ENCODE measurements at places on chromosomes 13 and 19. TPM values are rescaled to one million over a fixed set of nuclear protein-coding genes. Genes with fewer than 3 reads are reported as not detected.

DNA sequence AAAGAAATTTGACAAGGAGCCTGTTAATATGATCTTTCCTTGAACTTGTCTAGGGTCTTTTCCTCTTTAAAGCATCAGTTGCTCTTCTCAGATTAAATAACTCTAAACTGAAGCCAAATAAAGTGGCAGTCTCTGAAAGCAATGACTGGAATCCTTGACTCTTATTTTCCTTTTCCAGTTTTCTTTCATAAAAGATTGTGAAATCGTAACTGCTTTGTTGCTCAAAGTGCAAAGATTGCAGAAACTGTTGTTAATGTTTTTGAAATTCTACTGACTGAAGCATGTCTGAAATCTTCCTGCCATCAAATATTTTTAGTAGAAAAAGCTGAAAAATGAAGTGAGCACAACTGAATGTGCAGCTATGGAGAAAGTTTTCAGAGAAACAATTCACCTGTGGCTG, 1.9 kb downstream of the NHLRC3 start:
- no peak overlapping the region for H3K27ac ChIP-seq
- peaks cover 2% of the 10 kb centered on the region for H3K4me1 ChIP-seq
- peaks cover 5% of the 10 kb centered on the region for H3K36me3 ChIP-seq
- no peak overlapping the region for H3K4me3 ChIP-seq
- no peak for DNase-seq
- no peaks in the 10 kb centered on the region for H3K27me3 ChIP-seq

GRCh38 chr19:38699647-38700349, 44.5 kb downstream of the CAPN12 start:
- H3K27me3 ChIP-seq: no peaks in the 10 kb centered on the region
- no peak overlapping the region for H3K4me3 ChIP-seq
- H3K4me1 ChIP-seq: no peaks in the 10 kb centered on the region
- DNase-seq: no peak

DNA sequence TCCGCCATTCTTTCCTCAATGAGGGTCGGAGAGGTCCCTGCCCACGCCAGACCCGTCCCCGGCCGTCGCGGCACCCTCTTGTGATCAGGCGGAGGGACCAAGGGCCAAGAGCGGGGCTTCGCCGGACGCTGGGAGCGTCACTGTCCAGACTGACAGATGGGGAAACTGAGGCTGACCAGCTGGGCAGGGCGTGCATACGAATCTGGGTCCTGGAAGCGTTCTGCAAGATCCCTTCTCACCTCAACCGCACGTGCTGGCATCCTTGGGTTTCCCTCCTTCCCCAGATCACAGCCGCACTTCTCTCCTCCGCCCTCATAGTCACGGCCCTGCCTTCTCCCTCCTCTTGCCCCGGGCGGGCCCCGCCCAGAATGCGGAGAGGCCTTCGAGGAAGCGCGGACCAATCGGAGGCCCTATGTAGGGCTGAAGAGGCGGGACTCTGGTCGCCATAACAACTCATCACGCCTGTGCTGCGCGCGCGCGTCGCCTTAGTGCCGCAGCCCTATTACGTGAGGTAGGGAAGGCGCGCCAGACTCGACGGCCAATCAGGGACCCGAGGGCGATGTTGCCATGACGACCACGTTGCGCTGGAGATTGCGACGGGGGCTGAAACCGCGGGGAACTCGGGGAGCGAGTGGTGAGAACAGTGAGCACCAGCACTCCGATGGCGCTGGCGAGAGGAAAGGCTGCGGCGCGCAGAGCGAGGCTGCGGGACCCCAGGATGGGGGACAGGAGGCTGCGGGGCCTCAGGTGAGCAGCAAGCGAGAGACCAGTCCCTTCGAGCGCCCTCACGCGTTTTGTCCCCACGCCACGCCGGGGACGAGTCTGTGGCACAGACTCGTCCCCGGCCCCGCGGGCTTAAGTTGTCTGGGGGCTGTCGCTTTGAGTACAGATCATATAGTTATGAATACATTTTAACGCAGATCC, 5.7 kb downstream of the RNF225 start:
- no peaks in the 10 kb centered on the region for H3K36me3 ChIP-seq
- H3K27me3 ChIP-seq: no peaks in the 10 kb centered on the region
- DNase-seq: peak; percentile 100
- H3K27ac ChIP-seq: peak overlapping the region; percentile 65
- H3K4me3 ChIP-seq: peak overlapping the region; percentile 79
- peaks cover 10% of the 10 kb centered on the region for H3K4me1 ChIP-seq

CD177 gene
- 0.17 TPM for polyA plus RNA-seq

ZNF468 gene
- polyA plus RNA-seq: 10.2 TPM

OR7C1 gene
- polyA plus RNA-seq: not detected

DNA sequence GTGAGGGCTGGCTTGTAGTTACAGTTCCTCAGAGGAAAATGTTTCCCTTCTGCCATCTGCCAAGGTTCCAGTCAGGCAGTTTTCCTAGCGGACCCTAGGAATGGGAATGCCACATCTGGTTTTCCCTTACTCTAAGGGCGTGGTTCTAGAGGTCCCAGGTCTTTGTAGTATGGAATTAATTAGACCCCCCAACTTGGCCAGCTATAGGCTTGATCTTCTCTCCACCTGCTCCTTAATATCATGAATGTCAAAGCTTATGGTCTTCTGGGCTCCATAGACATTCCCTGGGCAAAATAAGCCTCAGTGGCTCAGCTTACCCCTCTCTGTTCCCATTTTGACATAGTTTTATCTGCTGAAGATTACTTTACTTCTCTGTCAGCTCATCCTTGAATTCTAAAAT, 70.0 kb downstream of the ZNF568 start:
- no peaks in the 10 kb centered on the region for H3K36me3 ChIP-seq
- no peak for DNase-seq
- no peaks in the 10 kb centered on the region for H3K27me3 ChIP-seq
- no peaks in the 10 kb centered on the region for H3K4me1 ChIP-seq
- no peak overlapping the region for H3K27ac ChIP-seq
- H3K4me3 ChIP-seq: no peak overlapping the region

- H3K27me3 ChIP-seq: no peaks in the 10 kb centered on the region
- H3K36me3 ChIP-seq: no peaks in the 10 kb centered on the region
- no peak for DNase-seq
- no peak overlapping the region for H3K27ac ChIP-seq
Observed at GRCh38 chr19:50874211-50874610, 972 bp downstream of the KLK2 start.

FXYD3 gene
- 26.4 TPM for polyA plus RNA-seq

DNA sequence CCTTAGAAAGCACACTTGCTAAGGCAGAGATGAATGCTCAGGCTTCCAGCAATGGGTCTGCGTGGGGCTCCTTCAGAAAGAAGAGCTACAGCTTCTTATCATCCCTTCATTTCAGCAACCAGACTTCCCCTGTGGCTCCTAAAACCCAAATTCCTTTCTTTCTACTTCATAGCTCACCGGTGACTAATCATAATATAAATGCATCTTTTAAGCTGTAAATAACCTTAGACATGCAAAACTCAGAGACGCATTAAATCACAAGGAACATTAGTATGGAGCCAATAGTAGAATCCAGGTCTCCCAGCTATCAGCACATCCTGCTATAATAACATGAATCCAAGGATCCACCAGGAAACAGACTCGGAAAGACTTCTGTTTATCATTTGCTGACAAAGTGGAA, 375.6 kb downstream of the COG6 start:
- H3K27ac ChIP-seq: no peak overlapping the region
- H3K27me3 ChIP-seq: no peaks in the 10 kb centered on the region
- no peaks in the 10 kb centered on the region for H3K36me3 ChIP-seq
- DNase-seq: no peak
- no peak overlapping the region for H3K4me3 ChIP-seq

- no peaks in the 10 kb centered on the region for H3K27me3 ChIP-seq
- no peaks in the 10 kb centered on the region for H3K36me3 ChIP-seq
- no peak for DNase-seq
- H3K4me1 ChIP-seq: no peaks in the 10 kb centered on the region
Observed at GRCh38 chr13:87684850-87685742, 13.9 kb downstream of the SLITRK5 start.

RFPL4AL1 gene
- not detected for polyA plus RNA-seq

ZNF43 gene
- polyA plus RNA-seq: 4.8 TPM

DNA sequence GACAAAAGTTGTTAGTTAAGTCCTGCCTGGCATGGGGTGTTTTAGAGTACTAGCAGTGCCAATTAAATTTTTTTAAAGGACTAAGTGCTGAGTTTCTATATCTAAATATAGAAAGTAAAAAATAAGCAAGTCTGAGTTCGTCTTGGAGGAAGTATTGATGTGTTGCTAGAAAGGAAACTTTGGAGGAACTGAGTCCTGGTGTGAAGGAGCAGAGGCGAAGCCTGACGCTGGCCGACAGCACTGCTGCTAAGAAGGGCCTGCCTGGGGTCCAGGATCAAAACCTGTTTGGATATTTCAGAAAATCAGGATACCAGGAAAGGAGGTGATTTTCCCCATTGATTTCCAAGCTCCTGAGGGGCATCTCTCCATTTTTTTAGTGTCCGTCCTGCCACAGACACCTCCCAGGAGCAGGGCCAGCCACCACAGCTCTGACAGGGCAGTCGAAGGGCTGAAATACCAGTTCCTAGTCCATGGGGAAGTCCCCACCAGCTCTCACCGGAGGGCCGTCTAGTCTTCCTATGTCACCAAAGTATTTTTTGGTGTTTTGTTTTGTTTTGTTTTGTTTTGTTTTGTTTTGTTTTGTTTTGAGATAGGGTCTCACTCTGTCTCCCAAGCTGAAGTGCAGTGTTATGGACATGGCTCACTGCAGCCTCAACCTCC, 38.2 kb upstream of the NPAS1 start:
- no peaks in the 10 kb centered on the region for H3K27me3 ChIP-seq
- peak overlapping the region; percentile 51 for H3K27ac ChIP-seq
- no peaks in the 10 kb centered on the region for H3K36me3 ChIP-seq
- H3K4me1 ChIP-seq: peaks cover 46% of the 10 kb centered on the region
- DNase-seq: no peak

GRCh38 chr13:77696879-77697216, 639 bp upstream of the SLAIN1 start:
- DNase-seq: no peak
- peaks cover 2% of the 10 kb centered on the region for H3K27me3 ChIP-seq
- H3K4me3 ChIP-seq: peak overlapping the region; percentile 56
- H3K36me3 ChIP-seq: no peaks in the 10 kb centered on the region
- H3K4me1 ChIP-seq: no peaks in the 10 kb centered on the region

GRK1 gene
- not detected for polyA plus RNA-seq
